ENCODE measurements at places on chromosomes 16 and 17.

- no peak for DNase-seq
Observed at GRCh38 chr17:9242983-9243382, 221.7 kb downstream of the NTN1 start.

- no peak for DNase-seq
Observed at GRCh38 chr17:45338023-45338781, 21.4 kb upstream of the MAP3K14 start.

GRCh38 chr16:84313921-84314320, 19.2 kb downstream of the WFDC1 start:
- no peak for DNase-seq

DNA sequence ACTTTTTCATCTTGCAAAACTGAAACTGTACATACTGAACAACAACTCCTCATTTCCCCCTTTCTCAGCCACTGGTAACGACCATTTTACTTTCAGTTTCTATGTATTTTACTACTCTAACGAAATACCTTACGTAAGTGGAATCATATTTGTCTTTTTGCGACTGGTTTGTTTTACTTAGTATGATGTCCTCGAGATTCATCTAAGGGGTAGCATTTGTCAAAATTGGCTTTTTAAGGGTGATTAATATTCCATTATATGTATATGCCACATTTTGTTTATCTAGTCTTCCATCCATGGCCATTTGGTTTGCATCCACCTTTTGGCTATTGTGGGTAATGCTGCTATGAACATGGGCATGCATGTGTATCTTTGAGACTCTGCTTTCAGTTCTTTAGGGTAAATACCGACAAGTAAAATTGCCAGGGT, 10.4 kb downstream of the KPNB1 start:
- DNase-seq, result no peak

DNA sequence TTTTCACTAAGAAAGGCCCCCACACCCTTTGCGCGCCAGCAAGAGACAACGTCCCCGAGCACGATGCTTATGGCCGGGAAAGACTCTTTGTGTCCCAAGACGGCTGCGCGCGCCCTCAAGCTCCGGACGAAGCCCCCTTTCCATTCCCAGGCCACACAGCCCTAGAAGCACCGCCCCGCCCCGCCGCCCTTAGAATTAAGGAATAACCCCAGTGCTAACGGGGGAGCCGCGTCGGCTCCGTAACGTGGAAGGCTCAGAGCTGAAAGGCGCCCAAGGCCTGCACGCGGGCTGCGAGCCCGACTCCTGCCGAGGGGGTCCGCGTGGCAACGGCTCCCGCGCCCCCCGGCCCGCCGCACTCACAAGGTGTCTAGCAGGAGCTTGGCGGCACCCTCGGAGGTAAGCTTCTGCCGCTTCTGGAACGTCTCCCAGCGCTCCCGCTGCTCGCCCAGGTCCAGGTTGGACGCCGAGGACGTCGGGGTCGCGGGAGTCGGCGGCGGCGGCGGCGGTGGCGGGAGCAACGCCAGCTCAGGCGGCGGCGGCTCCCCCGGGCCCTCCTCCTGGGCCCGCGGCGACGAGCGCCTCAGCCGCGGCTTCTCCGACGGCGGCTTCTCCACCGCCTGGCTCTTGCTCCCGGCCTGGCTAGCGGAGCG, 477 bp downstream of the CENPV start:
- peak; percentile 61 for DNase-seq

GRCh38 chr17:39236981-39237441, 11.3 kb upstream of the STAC2 start:
- no peak for DNase-seq

DNA sequence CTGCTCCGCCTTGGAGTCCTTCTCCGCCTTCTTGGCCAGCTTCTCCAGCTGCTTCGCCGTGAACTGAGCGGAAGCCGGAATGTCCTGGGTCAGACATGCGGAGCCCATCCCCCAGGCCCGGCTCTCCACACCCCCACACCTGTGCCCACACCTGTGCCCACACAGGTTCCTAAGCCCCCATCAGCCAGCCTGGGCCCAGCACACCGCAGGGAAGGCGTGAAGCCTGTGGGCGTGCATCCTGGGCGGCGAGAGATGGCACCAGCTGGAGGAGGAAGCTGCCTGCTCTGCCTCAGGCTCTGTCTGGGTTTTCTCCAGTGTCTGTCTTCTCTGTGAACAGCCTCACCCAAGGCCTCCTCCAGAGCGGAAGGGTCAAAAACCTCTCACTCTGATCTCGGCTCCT, 5.9 kb downstream of the CHMP1A start:
- no peak for DNase-seq

GRCh38 chr17:66459811-66460270, 157.4 kb downstream of the PRKCA start:
- peak; percentile 88 for DNase-seq

GRCh38 chr17:81152288-81152828, 12.9 kb upstream of the PVALEF start:
- DNase-seq, result no peak

DNA sequence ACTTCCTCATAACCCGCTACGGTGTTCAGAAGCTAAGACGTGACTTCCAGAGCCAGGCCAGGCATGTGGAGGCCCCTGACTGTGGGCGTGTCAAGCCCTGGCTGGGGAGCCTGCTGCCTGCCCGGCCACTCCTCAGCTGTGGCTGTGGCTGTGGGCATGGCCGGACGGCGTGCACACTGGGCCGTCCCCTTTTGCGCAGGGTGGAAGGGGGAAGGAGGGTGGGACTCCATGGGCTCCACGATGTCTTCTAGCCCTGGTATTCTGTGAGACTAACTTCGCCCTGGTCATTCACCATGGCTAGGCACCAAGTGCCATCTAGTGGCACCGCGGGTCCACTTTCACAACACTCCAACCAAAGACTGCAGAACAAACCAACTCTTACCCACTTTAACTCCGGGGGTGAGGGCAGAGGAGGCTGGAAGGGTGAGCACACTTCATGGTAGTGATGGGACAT, 67.9 kb downstream of the N4BP1 start:
- peak; percentile 39 for DNase-seq

- DNase-seq, result no peak
Observed at GRCh38 chr17:1551741-1552140, 10.9 kb downstream of the PITPNA start.

GRCh38 chr16:19443659-19444058, 26.0 kb downstream of the TMC5 start:
- DNase-seq, result no peak

GRCh38 chr16:28261942-28262341, 30.4 kb upstream of the SBK1 start:
- DNase-seq, result no peak
